ENCODE measurements at places on chromosomes 6 and 20.

DNA sequence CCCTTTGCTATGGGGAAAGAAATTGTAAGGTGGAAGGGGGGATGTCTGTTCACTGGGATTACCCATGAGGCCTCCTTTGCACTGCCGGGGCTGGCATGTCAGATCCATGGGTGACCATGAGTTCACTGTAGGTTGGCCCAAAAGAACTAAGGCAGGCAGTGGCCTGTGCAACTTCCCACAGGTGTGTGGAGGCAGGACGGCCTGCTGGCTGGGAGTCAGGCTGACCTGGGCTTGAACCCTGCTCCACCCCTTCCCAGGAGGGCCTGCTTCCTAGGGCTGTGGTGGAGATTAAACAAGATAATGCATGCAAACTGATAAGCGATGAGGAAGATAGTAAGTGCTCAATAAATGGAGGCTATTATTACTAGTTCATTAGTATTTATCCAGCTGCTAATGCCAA, 163.0 kb downstream of the EYA2 start:
- no peak for DNase-seq

- DNase-seq = no peak
These were observed 363.1 kb upstream of the NOX3 start for GRCh38 chr6:155818698-155819097.

DNA sequence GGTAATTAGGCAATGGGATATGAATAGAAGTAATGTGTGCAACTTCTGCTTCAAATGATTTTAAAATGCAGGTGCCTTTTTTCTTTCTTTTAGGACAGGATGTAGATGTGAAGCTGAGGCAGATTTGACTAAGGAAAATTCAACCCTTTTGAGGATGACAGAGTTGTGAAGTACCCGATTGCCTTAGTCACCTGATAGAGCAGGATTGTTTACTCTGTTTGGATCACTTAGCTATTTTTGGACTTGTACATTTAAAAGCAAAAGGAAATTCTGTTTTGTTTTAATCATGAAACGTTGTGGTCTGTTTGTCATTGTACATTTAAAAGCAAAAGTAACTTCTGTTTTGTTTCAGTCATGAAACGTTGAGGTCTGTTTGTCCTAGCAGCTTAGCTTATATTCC, 143.4 kb downstream of the FAM83B start:
- DNase-seq = no peak

DNA sequence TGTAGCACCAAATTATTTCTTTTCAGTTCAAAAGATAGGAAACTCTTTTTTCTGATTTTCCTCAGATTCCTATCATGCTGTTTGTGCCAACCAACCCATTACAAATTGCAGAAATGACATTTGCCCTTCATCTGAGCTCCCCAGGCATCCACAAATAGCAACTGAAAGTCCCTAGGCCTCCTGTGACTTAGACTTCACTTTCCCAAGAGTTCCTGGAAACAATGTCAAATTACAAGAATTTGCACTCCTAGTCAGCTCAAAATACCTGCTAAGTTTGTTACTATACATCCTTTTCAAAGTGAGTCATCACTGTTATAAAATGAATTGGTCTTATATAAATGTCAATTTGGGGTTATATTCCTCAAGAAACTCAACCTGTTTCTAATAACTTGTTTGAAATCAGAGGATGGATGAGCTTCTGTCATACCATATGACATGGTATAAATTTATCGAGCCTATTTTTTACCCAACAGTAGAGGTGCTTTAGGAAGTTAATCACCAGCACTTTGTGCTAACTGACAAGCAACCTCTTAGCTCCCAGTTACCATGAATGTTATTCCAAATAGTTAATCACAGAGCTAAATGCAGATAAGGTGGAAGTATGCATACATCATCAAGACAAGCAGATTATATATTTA, 256.5 kb downstream of the HACE1 start:
- no peak for DNase-seq

DNA sequence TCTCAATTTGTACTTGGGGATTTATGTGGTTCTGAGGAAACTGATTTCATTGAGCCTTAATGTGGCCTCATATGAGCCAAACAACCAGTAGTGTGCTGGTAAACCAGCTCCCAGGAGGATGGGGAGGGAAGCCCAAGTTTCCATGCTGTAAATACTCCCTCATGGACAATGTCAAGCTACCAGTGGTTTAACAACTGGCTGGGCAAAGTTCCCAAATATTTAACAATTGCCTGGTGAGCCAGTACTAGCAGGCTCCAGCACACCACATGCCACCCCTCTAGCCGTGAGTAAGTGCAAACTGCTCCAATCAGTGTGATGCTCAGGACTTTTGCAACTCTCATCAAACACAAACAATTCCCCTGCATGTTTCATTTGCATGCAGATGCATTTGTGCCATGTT, 19.2 kb upstream of the CDKN1A start:
- peak; percentile 95 for DNase-seq

DNA sequence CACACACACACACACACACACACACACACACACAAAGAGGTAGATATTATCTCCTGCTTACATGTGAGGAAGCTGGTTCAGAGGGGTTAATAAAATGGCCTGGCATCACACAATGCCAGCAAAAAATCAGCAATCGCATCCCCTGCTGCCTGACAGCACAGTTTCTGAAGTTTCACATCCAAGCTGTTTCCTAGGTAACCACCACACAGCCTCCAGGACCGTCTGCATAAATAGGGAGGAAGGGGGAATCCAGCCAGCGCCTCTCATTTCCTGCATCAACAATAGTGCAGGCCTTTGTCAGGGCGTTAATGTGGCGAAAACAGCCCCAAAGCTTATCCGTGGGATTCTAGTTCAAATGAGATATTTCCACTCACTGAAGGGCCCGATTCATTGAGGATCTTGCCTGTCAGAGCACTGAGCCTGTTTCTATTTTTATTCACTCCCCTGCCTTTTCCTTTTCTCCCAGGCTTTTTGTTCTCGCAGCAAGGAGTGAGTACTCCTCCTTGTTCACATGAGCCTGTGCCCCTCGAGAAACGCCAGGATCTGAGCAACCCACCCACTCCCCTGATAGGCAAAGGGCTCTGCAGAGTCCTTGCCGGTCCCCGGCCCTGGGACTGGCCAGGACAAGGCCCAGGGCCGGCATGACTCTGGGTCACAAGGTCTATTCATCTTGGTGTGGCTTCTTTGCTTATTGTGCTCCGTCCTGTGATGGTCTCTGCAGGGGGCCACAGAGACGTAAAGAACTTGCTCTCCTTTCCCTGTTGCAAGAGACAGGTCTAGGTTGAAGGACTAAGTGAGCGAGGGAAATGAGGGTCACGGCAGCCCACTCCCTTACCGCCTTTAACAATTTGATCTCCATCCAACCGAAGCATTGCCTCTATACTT, 32.7 kb downstream of the TUBB2B start:
- DNase-seq = no peak

GRCh38 chr20:37279820-37280219, 9.6 kb upstream of the MANBAL start:
- no peak for DNase-seq

GRCh38 chr6:119511024-119511423, 161.5 kb upstream of the MAN1A1 start:
- DNase-seq = no peak

DNA sequence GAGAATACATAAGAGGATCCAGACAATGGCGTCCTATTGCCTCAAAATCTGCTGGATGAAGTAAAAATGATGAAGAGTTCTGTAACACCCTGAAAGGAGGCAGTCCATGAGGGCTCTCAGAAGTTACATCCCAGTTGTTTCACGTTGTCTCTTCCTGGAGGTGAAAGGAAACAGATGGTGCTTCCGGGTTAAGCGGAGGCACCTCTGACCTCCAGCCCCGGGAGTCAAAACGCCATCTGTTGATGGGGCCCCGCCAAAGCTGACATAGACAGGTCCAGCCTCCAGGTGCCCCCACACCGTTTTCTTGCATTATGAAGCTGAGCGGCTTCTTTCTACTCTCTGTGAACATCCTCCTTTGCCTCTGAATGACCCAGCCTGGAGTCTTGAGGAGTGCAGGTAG, 9.5 kb downstream of the SEMG2 start:
- no peak for DNase-seq

DNA sequence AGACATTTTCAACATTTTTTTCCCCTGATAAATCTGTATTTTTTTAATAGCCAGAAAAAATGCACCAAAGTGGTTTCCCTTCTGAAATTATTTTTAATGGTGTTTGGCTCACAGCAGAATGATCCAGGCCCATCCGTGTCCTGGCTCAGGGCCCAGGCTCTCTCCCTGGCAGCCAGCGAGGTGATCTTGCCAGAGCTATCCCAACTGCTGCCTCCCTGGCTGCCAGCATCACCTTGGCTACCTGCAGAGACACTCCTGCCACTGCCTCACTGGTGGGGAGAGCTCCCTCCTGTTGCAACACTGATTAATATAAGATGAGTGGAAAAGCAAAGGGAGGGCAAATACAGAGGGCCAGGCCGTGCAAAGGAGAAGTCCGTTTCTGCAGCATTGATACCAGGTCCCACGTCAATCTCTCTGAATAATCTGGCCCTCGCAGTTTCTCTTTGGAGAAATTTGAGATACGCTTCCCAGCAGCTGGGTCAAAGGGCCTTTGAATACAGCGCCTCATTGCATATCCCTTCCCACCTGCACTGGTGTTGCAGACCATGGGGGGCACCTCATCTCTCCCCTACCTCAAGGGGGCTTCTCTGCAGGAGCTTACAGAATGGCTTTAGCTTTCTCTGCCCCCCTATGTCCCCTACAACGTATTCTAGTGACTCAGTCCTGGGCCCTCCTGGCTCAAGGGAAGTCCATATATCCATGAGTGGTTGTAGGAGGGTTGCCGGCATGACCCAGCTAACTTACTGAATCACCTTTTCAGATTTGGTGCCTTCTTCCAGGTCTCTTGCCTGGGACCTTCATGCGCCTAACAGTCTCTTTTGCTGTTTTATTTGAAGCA, 12.8 kb upstream of the DSTN start:
- DNase-seq = no peak

DNA sequence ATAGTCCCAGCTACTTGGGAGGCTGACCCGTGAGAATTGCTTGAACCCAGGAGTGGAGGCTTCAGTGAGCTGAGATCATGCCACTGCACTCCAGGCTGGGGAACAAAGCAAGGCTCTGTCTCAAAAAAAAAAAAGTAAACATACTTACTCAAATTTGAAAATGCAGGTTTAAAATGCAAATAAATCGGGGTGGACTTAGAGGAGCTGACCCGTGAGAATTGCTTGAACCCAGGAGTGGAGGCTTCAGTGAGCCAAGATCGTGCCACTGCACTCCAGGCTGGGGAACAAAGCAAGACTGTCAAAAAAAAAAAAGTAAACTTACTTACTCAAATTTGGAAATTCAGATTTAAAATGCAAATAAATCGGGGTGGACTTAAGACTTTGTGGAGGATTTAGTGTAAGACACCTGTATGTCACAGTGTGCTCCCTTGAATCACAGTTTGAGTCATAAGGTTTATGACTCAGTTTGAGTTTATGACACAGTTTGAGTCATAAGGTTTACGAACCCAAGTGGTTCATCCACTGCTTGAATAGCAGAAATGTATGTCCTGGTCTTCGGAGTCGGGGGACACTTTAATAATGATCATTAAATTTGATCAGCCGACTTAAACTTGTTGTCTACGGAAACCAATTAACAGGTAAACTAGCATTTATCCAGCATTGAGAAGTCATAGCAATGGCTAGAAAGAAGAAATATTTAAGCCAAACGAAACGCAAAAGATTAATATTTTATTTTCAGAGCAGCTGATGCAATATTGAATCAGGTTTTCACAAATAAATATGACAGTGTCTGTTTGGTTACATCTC, 6.8 kb upstream of the MRPS10 start:
- DNase-seq = peak; percentile 66

- no peak for DNase-seq
These were observed 19.8 kb upstream of the CDC5L start for GRCh38 chr6:44367681-44368080.

DNA sequence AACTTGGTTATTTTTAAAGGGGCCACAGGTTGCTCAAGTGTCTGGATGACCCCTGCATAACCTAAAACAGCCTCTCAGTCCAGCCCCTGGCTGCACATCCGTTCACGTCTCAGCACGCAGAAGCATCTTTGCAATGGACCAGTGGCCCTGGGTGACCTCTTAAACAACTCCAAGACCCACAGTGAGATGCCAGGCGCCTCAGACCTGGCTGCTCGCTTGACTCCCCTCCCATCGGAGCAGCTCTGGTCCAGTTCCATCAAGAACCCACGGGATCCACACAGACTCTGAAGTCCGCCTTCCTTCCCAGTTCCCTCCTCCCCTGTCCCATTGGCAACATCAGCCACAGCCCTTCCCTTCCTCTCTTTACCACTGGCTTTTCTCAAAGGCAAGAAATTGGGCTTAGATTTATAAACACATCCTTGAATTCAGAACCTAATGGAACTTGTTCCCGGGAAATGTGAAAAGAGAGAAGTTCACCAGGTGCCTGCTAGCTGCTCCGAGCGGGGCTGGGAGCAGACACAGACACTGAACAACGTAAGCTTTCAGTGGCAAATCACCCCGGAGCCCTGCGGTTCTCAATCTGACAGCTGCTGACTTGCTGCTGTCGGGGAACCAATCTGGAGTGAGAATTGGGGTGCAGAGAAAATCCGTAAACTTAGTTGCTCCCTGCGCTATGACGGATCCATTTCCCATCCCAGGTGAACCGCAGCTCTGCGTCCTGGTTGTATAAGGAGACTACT, 39.6 kb upstream of the MPC1 start:
- no peak for DNase-seq

DNA sequence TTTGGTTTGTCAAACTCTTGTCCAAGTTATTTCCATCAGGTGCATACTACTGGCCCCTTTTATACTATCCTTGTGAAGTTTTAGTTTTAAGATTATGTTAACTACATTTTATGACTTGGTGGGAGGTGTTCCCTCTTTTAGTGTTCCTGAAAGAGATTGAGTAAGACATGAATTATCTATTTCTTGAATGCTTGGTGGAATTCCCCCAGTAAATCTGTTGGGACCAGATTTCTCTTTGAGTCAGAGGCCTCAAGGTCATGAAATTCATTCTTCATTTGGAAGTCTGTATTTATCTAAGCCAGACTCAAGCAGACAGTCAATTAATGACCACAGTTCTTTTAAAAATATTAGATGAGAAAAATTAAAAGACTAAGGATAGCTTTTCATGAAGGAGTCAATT, 81.3 kb downstream of the MOXD1 start:
- DNase-seq = peak; percentile 49

GRCh38 chr6:125454351-125454750, 152.6 kb upstream of the HDDC2 start:
- DNase-seq = no peak

DNA sequence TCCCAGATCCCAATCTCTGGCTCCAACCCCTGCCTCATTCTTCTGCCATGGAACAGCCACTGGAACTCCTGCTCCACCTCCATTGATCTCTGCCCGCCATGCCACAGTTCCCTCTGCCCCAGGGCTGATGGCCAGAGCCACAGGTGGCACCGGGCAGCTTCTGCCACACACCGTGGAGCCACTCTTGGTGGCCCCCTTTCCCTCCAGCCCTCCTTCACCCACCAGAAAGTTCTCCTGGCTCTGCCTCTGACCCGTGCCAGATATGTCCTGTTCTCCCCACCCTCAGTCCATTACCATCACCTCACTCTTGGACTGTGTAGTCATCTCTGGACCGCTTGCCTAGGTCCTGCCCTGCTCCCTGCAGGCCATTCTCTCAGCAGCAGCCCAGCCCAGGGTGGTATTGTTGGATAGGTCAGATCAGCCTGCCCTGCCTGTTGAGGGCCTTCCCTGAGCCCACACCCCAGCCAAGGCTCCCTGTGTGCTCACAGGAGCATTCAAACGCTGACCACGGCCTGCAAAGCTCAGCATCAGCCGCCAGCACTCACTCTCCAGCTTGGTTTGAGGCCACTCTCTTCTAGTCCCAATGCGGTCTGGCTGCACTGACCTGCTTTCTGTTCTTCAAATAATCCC, 16.8 kb upstream of the SYNDIG1 start:
- DNase-seq = no peak

GRCh38 chr6:106477146-106477545, 116.6 kb downstream of the CRYBG1 start:
- no peak for DNase-seq

GRCh38 chr20:37877832-37878772, 24.8 kb upstream of the VSTM2L start:
- DNase-seq = no peak

Measured in AG09309 (cell line).